Activated CD8-positive, alpha-beta T cell treated with anti-CD3 and anti-CD28 coated beads for 36 hours (primary cell): ENCODE measurements at places on chromosomes 1 and 21. TPM values are rescaled to one million over a fixed set of nuclear protein-coding genes. Genes with fewer than 3 reads are reported as not detected.

Gene LDLRAD1
- total RNA-seq, result not detected

Gene SLC2A5
- total RNA-seq, result not detected

Gene CYP4A22
- total RNA-seq, result not detected

Gene XCL2
- total RNA-seq, result 188 TPM

Gene HSPA6
- total RNA-seq, result 0.45 TPM

Gene WDR64
- not detected for total RNA-seq

Gene KCNE2
- total RNA-seq, result not detected

Gene NR5A2
- total RNA-seq, result not detected

DNA sequence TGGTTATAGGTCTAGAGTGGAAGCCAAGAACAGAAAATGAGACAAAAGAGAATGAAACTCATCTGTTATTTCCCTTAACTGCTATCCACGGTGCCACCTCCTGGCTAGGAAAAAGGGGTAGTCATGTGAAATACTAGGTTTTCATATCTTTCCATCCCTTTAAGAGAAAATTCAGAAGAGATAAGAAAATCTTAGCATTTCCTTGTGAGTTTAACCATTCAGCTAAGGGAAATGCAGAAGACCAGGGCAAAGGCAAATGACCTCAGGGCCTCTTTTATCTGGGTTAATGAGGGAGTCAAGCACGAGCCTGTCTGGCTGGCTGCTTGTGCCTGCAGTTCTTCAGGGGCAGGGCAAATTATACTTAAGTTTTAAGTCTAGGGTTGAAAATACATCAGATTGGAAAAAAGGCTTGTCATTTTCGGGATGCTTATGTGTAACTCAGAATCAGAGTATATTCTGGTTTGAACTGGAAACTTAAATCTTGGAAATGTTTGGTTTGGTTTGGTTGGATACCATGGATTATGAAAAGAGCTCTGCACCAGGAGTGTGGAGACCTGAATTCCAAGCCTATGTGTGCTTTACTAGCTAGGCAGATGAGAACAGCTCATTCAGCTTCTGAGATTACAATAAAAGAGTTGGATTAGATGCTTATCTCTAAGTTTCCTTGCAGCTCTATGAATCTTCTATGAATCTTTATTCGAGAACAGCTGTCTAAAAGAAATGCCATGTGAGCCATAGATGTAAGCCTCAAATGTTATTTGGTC, 19.9 kb downstream of the NIBAN1 start:
- H3K27me3 ChIP-seq, result no peaks in the 10 kb centered on the region
- H3K27ac ChIP-seq, result peak overlapping the region; percentile 80
- H3K4me3 ChIP-seq, result peak overlapping the region; percentile 28
- peak; percentile 11 for DNase-seq

DNA sequence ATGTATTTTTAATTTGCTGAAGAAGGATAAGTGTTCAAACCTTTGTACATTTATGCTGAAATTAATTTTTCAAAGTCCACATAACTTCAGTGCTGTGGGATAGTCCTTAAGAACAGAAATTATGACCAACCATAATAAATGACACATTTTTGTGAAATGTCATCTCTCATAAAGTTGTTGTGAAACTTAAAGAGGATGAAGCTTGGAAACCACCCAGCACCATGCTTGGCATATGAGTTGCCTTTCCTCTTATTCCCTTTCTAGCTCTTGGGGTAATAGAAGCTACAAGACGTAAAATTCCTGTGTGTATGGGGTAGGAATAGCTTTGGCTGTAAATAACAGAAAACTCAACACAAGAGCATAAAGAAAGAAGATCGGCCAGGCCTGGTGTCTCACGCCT, 18.9 kb upstream of the USP24 start:
- peaks cover 8% of the 10 kb centered on the region for H3K4me1 ChIP-seq
- H3K4me3 ChIP-seq, result no peak overlapping the region
- DNase-seq, result no peak
- no peak overlapping the region for H3K27ac ChIP-seq

DNA sequence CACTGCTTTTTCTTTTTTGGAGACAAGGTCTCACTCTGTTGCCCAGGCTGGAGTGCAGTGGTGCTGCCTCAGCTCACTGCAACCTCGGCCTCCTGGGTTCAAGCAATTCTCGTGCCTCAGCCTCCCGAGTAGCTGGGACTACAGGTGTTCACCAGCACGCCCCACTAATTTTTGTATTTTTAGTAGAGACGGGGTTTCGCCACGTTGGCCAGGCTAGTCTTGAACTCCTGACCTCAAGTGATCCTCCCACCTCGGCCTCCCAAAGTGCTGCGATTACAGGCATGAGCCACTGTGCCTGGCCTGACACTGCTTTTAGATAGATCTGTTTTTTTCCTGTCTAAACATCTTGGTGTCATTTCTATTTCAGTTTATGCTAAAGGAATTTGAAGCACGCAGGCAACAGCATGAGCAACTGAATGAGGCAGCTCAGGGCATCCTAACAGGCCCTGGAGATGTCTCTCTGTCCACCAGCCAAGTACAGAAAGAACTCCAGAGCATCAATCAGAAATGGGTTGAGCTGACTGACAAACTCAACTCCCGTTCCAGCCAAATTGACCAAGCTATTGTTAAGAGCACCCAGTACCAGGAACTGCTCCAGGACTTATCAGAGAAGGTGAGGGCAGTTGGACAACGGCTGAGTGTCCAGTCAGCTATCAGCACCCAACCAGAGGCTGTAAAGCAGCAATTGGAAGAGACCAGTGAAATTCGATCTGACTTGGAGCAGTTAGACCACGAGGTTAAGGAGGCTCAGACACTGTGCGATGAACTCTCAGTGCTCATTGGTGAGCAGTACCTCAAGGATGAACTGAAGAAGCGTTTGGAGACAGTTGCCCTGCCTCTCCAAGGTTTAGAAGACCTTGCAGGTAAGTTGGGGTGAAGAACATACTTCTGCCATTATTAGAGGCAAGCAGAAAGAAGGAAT, 106.1 kb upstream of the BMP8A start:
- H3K4me3 ChIP-seq, result no peak overlapping the region
- H3K4me1 ChIP-seq, result peaks cover 5% of the 10 kb centered on the region
- DNase-seq, result no peak
- H3K27me3 ChIP-seq, result no peaks in the 10 kb centered on the region
- peaks cover 47% of the 10 kb centered on the region for H3K36me3 ChIP-seq
- no peak overlapping the region for H3K27ac ChIP-seq

GRCh38 chr1:234900595-234900994, 228.0 kb downstream of the TOMM20 start:
- no peaks in the 10 kb centered on the region for H3K27me3 ChIP-seq
- H3K36me3 ChIP-seq, result no peaks in the 10 kb centered on the region
- H3K27ac ChIP-seq, result no peak overlapping the region
- no peak for DNase-seq

DNA sequence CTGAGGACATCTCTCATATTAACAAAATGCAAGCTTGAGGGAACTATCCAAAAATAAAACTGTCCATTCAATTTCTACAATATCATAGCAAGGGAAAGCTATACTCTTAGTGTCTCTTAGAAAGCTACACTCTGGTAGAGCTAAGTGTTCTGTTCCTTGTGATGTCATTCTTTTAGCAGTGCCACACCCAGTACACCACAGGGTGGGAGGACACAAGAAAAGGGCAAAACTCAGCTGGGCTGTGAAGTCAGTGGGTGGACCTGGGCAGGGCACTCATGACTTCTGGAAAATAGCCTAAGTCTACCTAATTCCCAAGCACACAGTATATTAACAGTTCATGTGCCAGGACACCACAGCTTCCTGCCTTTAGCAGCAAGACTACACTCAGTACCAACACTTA, 42.2 kb upstream of the TNFSF4 start:
- peaks cover 1% of the 10 kb centered on the region for H3K36me3 ChIP-seq
- H3K4me3 ChIP-seq, result no peak overlapping the region
- H3K27ac ChIP-seq, result no peak overlapping the region
- no peaks in the 10 kb centered on the region for H3K27me3 ChIP-seq
- DNase-seq, result no peak
- peaks cover 4% of the 10 kb centered on the region for H3K4me1 ChIP-seq

- no peaks in the 10 kb centered on the region for H3K36me3 ChIP-seq
- no peaks in the 10 kb centered on the region for H3K4me1 ChIP-seq
- no peak overlapping the region for H3K27ac ChIP-seq
Observed at GRCh38 chr21:27390384-27390783, 423.5 kb upstream of the ADAMTS5 start.

GRCh38 chr21:15567191-15567590, 162.6 kb upstream of the USP25 start:
- no peak overlapping the region for H3K27ac ChIP-seq
- no peaks in the 10 kb centered on the region for H3K36me3 ChIP-seq
- no peak for DNase-seq
- peaks cover 14% of the 10 kb centered on the region for H3K27me3 ChIP-seq

DNA sequence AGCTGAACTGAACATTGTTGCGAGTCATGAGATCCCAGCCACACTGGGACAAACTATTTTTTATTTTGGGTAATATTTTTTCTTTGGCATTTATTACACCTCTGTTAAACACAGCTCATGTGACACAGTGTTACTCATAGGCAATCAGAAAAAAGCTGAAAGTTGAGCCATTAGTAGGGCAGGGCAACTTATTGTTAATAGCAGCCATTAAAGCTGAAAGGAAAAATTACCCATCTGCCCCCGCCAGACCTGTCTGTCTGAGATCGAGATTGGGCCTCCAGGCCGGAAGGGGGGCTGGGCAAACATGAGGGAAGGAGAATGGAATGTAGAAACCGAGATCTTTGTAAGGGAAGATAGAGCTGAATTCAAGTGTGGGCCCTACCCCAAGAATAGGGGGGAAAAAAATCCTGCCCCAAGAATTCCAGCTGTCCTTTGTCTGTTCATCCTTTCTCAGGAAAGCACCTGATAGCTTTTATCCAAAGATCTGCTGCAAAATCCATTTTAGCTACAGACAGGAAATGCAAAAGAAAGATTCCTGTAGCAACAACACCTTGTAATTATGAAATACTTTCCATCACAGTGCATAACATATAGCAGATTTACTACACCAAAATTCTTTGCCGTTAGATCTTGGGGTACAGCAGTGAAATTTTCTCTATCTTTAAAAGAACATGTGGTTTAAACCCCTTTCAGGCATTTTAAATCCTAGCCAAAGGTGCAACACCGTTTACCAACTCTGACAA, 212.8 kb downstream of the PBX1 start:
- no peak for DNase-seq
- no peaks in the 10 kb centered on the region for H3K27me3 ChIP-seq
- no peaks in the 10 kb centered on the region for H3K4me1 ChIP-seq
- no peak overlapping the region for H3K27ac ChIP-seq

DNA sequence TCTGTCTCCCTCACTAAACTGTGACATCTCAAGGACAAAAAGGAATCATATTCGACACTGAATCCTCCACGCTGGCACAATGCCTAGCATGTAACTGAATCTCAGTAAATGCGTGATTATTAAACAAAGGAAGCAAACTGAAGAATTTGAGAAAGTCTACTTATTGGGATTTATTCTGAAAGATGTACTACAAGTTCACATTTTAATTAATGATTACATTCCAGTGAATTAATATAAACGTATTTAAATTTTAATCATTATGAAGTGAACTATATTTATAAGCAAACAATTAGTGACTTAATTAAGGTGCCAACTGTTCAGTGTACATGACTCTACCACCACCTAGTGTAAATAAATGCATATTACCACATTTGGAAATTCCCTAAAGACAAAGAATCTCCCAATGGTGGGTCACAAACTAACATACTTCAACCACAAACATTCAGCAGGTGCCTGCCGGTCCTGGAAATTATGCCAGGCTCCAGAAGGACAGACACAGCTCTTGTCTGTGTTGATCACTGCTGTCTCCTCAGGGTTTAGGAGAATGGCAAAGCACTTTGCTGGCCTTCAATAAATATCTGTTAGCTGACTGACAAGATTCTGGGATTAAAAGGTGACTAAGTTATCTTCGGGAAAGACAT, 56.3 kb downstream of the SMYD3 start:
- H3K27ac ChIP-seq, result no peak overlapping the region
- DNase-seq, result no peak
- no peak overlapping the region for H3K4me3 ChIP-seq
- H3K36me3 ChIP-seq, result peaks cover 5% of the 10 kb centered on the region
- no peaks in the 10 kb centered on the region for H3K27me3 ChIP-seq

GRCh38 chr1:74596717-74597116, 76.9 kb downstream of the ERICH3 start:
- H3K36me3 ChIP-seq, result no peaks in the 10 kb centered on the region
- H3K27me3 ChIP-seq, result peaks cover 8% of the 10 kb centered on the region
- no peak overlapping the region for H3K27ac ChIP-seq
- no peak for DNase-seq
- H3K4me1 ChIP-seq, result no peaks in the 10 kb centered on the region
- H3K4me3 ChIP-seq, result no peak overlapping the region

DNA sequence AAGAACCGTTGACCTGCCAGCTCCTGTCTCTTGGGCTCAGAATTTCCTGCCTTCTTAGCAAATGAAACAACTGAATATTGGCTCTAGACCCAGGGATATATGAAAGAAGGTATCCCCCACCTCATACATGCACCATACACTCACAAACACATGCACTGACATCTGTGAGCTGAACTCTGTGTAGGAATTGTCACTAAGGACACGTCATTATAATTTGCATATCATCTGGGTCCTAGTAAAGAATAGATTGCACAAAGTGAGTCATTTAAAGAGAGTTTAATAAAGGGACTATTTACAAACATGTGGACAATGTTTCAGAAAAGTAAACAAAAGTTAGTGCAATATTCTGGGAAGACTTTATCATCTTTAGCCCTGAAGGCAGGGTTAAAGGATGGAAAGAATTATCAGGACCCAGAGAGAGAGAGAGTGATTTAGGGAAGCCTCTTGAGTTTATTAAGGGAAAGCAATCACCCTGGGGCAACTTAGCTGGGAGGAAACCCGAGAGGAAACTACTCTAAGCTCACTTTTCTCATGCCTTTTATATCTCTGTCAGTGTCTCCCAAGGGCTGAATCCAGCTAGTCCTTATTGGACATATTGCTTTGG, 74.1 kb upstream of the PLA2G4A start:
- no peaks in the 10 kb centered on the region for H3K36me3 ChIP-seq
- H3K4me1 ChIP-seq, result no peaks in the 10 kb centered on the region
- no peaks in the 10 kb centered on the region for H3K27me3 ChIP-seq
- H3K27ac ChIP-seq, result no peak overlapping the region
- no peak for DNase-seq

GRCh38 chr1:180720753-180721152, 88.9 kb downstream of the XPR1 start:
- no peaks in the 10 kb centered on the region for H3K27me3 ChIP-seq
- H3K4me3 ChIP-seq, result no peak overlapping the region
- H3K36me3 ChIP-seq, result peaks cover 4% of the 10 kb centered on the region
- no peak for DNase-seq
- H3K27ac ChIP-seq, result no peak overlapping the region
- no peaks in the 10 kb centered on the region for H3K4me1 ChIP-seq

GRCh38 chr1:44407430-44408211, 2.6 kb downstream of the RNF220 start:
- H3K27me3 ChIP-seq, result peaks cover 50% of the 10 kb centered on the region
- H3K36me3 ChIP-seq, result no peaks in the 10 kb centered on the region
- peak overlapping the region; percentile 37 for H3K4me3 ChIP-seq
- no peak overlapping the region for H3K27ac ChIP-seq

DNA sequence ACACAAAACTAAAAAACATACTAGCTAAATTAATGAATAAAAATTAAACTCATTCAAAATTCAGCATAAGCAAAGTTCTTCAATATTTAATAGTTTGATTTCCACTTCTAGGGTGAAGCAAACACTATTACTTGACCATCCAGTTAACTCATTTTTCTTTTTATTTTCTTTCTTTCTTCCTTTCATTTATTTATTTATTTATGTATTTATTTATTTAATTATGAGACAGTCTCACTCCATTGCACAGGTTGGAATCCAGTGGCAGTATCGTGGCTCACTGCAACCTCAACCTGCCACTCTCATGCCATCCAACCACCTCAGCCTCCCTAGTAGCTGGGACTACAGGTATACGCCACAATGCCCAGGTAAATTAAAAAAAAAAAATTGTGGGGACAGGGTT, 2069.5 kb downstream of the NCAM2 start:
- no peak overlapping the region for H3K4me3 ChIP-seq
- H3K36me3 ChIP-seq, result no peaks in the 10 kb centered on the region
- DNase-seq, result no peak
- no peak overlapping the region for H3K27ac ChIP-seq
- no peaks in the 10 kb centered on the region for H3K27me3 ChIP-seq
